ENCODE measurements at places on chromosomes 4 and X.

- no peak for DNase-seq
Measured at GRCh38 chr4:105998171-105999063, 103.1 kb downstream of the NPNT start.

GRCh38 chrX:1124531-1124930 is 87.9 kb downstream of the CRLF2 start:
- no peak for DNase-seq

DNA sequence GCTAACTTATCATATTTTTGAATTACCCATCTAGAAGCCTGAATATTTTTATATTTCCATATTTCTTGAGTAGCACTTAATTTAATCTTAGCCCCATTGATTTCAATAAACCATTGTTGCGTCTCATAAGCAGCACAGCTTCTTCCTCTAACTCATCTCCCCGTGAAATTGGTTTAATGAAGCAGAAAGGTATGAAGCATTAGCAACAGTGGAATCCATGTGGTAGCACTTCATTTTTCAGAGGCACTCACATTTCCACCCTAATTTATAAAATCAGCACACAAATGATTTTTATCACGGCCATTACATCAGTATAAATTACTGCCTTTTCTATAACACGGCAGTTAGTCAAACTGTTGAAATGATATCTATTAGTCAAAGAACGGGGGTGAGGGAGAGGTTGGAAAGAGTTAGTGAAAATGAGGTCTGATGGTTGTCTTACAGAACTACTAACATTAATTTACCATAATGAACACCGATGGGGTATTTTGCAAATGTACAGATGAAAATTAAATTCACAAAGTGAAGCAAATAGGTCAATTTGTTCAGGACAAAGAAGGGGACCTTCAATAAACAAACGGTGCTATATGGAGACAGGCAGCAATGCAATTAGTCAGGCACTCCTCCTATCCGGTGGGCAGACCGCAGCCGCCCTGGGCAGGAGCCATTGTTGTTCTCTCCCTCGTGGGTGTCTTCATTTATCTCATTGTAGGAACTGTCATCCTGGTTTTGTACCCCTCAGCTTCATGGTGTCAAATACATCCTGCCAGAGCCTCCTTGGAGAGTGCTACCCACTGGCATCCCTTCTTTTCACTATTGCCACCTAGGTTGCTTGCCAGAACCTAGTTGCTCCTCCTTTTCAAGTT is 205.7 kb downstream of the SOX3 start:
- no peak for DNase-seq

GRCh38 chrX:96407072-96407471 is 277.6 kb upstream of the DIAPH2 start:
- DNase-seq, result no peak

DNA sequence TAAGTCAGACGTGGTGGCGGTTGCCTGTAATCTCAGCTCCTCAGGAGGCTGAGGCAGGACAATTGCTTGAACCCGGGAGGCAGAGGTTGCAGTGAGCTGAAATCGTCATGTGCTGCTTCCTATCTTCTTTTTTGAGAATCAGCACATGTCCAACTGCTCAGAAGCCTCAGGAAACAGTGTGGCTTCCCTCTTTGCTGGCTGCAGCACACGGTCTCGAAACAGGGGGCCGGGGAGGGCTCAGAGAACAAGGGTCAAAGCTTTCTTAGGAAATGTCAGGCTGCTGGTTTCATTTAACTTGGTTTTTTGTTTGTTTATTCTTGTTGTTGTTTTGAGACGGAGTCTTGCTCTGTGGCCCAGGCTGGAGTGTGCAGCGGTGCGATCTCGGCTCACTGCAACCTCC is 31.3 kb downstream of the CRLF2 start:
- no peak for DNase-seq

DNA sequence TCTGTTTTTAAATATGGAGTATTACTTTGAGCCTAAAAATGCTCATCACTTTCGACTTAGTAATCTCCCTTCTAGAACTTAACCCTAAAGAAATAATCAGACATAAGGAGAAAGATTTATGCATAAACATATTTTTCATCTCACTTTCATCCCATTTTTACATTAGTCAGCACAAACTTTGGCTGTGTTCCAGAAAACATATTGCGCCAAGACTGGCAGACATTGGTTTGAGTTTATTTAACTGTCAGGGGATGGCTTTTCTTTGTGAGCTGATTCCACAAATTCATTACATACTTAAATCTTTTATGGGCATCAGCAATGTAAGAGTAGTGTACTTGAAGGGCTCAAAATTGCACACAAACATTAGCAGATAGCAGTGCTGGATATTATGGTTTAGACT is 23.7 kb downstream of the MAOA start:
- DNase-seq, result no peak

DNA sequence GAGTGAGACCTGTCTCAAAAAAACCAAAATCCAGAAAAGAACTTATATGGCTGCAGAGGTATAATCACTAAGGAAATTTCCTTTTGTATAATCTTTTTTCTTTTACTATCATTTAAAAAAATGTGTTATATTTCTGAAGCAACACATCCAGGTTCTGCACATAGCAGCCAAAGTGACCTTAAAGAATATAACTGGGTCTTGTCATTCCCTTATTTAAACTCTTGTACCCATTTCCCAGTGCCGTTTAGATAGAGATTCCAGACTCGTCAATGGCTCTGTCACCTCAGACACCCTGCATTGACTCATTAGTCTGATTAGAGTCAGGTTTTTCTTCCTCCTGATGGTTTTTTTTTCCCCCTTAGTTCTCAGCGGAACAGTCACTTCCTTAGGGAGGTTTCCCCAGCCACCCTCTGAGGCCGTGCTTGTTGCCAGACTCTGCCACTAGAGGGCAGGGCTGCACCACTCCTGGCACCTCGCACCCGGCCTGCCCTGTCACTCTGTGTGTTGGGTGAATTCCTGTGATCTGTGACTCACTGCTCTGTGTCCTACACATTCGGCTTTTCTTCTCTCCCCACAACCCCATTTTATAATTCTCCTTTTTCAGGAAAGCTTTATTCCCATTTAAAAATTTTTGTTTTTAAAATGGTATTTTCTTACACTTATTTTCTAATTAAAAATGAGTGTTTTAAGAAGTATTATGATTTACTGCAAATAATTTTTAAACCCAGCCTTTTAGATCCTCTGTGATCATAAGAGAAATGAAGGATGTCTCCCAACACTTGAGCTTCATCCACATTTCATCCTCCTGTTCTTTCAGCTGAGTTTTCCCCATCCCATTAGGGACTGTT is 32.1 kb downstream of the HTT start:
- peak; percentile 75 for DNase-seq

DNA sequence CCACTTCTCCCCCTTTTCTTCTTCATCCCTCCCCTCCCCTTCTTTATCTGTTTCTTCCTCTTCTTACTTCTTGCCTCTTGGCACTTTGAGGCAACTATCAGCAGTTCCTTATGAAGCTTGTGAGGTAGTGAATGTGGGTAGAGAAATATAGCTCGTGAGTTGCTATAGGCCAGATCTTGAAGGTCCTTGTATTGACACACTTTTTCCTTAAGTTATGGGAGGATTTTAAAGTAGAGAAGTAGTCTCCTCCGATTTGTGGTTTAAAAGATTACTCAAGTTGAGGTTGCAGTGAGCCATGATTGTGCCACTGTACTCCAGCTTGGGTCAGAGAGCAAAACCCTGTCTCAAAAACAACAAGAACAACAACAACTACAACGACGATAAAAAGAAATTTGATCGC is 3.4 kb upstream of the RRAGB start:
- no peak for DNase-seq

DNA sequence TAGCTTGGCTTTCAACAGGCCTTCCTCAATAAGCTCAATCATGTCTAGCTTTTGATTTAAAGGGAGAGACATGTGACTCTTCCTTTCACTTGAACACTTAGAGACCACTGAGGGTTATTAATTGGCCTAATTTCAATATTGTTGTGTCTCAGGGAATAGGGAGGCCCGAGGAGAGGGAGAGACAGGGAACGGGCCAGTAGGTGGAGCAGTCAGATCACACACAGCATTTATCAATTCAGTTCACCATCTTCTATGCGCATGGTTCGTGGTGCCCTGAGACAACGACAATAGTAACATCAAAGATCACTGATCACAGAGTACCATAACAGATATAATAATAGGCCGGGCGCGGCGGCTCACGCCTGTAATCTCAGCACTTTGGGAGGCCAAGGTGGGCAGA is 17.8 kb downstream of the ZNF81 start:
- no peak for DNase-seq

- no peak for DNase-seq
Measured at GRCh38 chr4:24984602-24985532, 45.9 kb downstream of the LGI2 start.

DNA sequence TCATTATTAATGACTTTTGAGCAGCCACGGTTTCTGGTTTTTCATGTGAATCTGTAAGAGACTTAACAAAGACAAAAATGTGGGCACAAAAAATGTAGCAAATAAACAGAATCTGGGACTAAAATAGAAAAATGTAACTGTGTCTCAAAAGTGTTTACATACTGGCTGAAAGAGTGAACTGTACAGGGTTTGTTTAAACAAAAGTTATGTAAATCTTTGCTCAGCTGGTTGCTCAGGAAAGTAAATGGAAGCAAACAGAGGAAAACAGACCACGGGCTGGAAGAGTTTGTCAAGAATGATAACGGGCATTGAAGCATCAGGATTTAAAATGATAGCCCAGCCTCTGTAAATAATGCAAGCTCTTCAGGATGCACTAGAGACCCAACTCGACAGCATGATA is 921.8 kb upstream of the FTHL17 start:
- no peak for DNase-seq

- peak; percentile 2 for DNase-seq
Measured at GRCh38 chrX:49754233-49754857, 58.6 kb upstream of the PAGE1 start.

GRCh38 chr4:75126058-75126457 is 193.1 kb downstream of the PARM1 start:
- DNase-seq, result no peak

GRCh38 chr4:111494471-111494870 is 650.8 kb upstream of the FAM241A start:
- no peak for DNase-seq

DNA sequence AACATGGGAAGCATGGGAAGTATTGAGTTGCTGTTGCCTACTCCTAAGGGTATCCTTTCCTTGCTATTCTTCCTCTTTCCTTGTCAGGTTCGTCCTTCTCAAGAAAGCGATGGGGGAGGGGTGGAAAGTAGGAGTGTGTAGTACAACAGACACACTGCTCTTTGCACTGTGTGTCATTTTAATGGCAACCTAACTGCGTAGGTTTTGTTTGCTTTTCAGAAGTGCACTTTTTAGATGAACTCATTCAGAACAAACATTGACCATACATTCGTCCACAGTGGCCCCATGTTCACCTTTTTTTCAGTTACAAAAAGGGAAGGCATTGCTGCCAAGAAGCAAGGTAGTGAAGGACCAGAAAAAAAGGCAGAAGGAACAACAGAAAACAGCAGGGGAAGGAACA is 10.2 kb upstream of the YIPF6 start:
- DNase-seq, result no peak

Data from stimulated activated CD8-positive, alpha-beta memory T cell treated with anti-CD3 and anti-CD28 coated beads, Interleukin-15, amount 100 ng/mL, for 24 hours (primary cell).